ENCODE measurements at places on chromosomes 11 and 22. TPM values are rescaled to one million over a fixed set of nuclear protein-coding genes. Genes with fewer than 3 reads are reported as not detected.

The BARX2 gene
- 4.9 TPM for total RNA-seq

The CHRM1 gene
- not detected for total RNA-seq

GRCh38 chr11:18608376-18608775 is 8.8 kb downstream of the MISFA start:
- DNase-seq = no peak

DNA sequence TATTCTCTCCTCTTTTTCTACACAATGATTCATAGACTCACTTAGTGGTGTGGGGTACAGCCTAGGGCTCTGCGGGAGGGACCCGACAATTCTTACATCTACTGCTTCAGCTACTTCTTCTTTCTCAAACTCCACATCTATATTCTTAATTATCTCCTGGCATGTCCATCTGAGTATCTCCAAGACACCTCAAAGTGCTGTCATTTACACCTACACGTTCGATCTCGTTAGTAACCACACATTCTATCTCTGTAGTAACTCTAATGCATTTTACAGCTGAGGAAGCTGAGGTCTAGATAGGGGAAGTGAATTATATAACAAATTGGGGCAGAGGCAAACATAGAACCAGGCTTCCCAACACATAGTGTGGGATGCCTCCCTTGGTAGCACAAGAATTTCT is 27.7 kb upstream of the RRM1 start:
- DNase-seq = no peak

DNA sequence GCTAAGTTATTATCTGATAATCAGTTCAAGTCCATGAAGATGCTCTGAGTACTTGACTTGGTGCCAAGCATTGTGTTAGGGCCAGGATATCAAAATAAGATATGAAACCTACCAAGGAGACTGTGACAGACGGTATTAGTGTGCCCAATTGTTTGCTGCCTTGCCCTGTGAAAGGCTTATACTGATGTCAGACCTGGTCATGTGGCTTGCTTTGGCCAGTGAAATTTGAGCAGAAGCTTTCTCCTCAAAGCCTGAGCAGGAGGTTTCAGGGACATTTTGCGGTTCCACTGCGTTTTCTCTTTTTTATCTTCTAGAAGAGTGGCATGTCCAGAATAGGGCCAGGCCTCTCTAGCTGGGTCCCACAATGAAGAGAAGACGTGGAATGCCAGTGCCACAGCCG is 15.8 kb upstream of the PKNOX2 start:
- DNase-seq = no peak

GRCh38 chr11:88208745-88209144 is 33.5 kb upstream of the RAB38 start:
- no peak for DNase-seq

DNA sequence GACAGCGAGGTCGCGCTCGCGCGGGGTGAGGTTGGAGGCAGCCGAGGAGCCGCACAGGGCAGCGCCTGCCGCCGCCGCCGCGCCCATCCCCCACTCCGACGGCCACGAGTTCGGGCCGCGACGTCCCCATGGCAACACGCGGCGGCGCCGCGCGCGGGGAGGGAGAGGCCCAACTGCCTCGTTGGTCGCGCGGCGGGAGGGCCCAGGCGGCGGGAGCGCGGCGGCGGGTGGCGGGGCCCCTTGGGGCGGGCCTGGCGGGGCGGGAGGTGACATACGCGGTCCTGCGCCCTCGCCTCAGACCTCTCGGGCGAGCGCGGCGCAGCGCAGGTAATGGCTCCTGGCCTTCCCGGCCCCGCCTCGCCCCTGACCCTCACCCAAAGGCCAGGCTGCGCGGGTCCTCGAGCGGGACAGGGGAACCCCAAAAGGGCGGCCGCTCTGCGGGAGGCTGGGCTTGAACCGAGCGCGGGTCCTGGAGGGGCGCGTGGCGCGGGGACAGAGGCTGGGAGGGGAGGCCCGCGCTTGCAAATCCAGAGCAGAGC is at the start of gene DEUP1:
Gene DEUP1, plus strand, starts transcription at position 297 of the 539 bp plus-strand sequence. CDS start 1,518 bp downstream, outside the sequence.
- no peak for DNase-seq

- DNase-seq = no peak
Observed at GRCh38 chr22:26484360-26484706, 656 bp downstream of the SRRD start.

- DNase-seq = no peak
Observed at GRCh38 chr11:27307232-27307631, 55.8 kb downstream of the CCDC34 start.

GRCh38 chr11:100673063-100673462 is 14.0 kb upstream of the ARHGAP42 start:
- no peak for DNase-seq

- DNase-seq = no peak
Observed at GRCh38 chr11:123439616-123440015, 9.5 kb downstream of the GRAMD1B start.

DNA sequence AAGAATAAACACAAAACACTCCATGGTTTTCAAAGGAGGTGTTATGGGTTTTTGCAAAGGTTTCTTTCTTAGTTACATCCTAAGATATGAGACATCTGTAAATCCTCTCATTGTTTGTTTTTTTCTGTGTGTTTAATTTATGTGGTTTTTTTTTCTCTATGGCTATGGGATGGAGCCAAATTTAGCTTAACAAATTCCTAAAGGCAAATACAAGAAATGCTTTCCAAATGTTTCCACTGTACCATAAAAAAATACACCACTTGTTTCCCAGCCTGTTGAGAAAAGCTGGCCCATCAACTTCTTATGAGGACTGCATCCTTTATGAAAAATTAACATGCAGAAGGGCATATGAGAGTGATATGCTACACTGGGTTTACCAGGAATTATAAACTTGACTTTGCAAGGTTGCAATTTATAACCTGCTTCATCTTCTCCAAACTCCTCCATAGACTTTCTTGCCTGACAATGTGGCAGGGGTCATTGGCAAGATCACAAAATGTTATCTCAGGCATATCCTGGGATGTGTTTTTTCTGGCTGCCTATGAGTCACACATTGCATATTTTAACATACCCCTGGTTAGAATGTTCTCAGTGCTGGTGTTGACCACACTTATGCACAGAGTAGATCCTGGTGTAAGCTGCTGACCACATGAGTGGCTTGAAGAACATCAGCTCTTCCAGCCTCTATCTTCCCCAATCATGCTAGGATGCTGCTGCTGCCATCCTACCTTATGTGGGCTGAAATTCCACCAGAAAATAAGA is 137.6 kb upstream of the TTC12 start:
- DNase-seq = no peak
